ENCODE measurements at places on chromosomes 7 and 10. TPM values are rescaled to one million over a fixed set of nuclear protein-coding genes. Genes with fewer than 3 reads are reported as not detected.

GRCh38 chr7:26187380-26188205, 13.0 kb downstream of the HNRNPA2B1 start:
- no peak for DNase-seq

DNA sequence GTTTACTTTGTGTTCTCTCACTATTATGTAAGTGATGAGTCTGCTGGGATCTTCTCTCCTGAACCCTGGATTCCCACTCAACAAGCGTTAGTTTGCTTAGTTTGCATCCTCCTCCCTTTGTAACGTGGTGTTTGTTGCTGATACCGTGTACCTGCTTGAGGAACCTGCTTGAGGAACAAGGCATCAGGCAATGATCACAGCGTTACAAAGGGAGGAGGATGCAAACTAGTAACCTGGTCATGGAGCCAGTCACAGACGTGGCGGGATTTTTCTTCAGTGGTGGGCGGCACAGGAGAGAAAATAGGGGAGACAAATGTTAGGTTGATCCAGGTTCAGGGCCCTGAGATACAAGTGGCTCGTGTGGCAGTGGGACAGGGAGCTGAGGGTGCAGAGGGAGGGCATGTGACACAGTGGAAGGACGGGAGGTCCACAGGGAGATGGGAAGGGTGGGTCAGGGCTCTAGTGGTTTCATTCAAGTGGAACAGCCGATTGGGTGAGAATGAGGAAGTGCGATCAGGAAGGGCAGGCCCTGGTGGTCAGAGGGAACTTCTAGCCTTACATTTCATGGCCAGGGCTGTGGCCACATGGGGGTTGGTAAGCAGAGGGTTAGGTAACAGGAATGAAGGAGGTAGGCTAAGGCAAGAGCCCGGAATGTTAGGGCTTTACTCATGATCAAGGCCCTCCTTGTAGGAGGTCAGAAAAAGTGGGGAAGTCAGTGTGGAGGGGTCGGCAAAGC, 38.0 kb downstream of the SNX10 start:
- no peak for DNase-seq

GRCh38 chr7:1210321-1210978, 22.2 kb upstream of the UNCX start:
- DNase-seq = no peak

GRCh38 chr7:7099584-7100014, 82.7 kb upstream of the C1GALT1 start:
- peak; percentile 72 for DNase-seq

GRCh38 chr10:13056456-13057077, 43.4 kb upstream of the OPTN start:
- no peak for DNase-seq

DNA sequence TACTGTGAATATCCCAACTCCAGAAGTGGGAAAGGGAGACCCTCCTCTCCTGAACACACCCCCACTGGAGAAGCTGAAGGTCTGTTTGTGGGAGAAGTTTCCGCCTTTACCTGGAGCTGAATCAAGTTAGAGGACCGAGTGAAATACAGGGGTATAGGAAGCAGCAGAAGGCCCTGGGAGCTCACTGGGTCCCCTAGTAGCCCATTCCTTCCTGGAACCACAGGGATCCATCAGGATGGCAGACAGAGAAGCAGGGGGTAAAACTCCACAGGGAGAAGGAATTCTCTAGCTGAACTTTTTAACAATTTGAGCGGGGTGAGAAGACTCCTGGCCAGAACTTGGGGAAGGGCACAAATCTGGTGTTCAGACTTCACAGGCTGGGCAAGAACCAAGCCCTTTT, 275.8 kb downstream of the GRID1 start:
- DNase-seq = no peak

DNA sequence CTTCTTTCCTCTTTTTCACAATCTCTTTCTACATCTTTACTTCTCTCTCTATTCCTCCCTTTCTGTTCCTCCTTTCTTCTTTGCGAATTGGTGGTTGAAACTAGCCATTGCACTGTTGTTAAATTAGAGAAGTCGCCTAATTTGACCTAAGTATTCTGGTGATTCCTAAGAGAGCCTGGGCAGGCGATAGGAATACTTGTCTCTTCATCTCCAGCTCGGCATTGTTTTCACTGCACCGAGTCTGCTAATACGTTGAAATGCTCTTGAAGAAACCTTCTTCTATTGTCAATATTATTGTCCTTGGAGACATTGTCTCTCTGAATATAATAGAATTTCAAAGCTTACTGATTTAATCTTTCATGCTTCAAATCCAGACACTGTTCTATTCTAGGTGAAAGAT, 31.7 kb downstream of the KCND2 start:
- DNase-seq = no peak

GRCh38 chr10:69828144-69828870, 26.6 kb downstream of the COL13A1 start:
- DNase-seq = no peak

DNA sequence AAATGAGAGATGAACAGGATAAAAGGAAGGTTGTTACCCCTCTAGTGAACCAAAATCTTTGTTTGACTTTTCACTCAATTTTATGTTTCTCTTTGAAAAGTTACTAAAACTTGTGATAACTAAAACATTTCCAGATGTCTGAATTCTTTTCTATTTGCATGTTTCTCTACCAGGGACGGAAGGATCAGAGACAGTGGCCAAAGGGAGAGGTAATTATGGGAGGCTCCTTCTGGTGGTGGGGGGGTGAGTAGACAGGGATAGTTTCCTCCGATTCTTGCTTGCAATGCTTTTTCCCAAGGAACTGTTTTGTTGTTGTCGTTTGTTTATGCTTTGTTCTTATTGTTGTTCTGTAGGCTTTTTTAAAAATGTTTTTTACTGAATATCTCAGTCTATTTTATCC, 374.8 kb downstream of the INHBA start:
- DNase-seq = no peak

DNA sequence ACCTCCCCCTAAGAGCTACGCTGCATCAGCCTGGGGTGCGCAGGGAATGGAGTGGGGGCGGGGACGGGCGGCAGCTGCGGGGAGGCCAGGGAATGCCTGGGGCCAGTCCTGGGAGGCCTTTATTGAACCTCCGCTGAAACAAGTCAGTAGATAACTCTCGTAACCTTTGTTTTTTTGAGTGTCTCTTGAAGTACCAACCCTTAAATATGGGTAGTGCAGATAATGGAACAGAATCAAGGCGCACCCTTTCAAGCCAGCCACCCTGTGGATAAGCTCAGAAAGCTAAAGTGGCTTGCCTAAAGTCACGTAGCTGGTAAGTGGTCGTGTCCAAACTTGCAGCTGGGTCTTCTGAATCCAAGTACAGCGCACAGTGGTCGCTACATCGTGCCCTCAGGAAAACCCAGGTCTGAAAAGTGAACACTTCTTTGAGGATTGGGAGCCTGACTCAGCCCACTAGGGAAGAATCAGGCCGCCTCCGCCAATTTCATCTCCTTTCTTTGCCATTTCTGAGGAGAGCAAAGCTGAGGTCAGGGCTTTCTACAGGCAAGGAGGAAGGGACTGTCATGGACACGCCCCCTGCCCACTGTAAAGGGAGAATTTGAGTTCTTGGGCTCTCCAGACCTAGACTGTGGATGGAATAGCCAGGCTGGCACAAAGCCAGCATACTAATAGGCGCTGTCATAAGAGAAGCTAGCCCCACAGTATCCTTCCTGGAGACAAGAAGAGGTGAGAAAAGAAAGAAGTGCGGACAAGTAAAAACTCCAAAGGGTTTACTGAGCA, 3.2 kb upstream of the EGR2 start:
- DNase-seq = no peak

- no peak for DNase-seq
Observed at GRCh38 chr10:131980761-131981428, 828 bp downstream of the BNIP3 start.

GRCh38 chr7:140400381-140400780, 2.1 kb upstream of the SLC37A3 start:
- DNase-seq = no peak

DNA sequence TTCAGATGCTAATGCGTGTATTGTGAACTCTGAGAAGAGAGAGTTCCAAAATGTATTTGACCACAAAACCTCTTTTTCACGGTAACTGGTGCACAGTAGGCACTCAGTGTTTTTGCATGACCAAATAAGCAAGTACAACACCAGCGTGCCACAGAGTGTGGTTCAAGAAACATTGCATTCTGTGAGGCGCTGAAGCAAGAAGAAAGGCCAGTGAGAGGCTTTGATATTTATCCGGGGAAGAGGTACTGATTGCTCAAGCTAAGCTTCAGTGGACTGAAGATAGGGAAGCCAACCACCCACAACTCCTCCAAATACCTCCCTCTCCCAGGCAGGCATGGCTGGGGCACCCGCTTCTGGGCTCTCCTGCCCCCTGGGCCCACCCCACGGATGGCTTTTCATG, 611.2 kb downstream of the SDK1 start:
- no peak for DNase-seq

DNA sequence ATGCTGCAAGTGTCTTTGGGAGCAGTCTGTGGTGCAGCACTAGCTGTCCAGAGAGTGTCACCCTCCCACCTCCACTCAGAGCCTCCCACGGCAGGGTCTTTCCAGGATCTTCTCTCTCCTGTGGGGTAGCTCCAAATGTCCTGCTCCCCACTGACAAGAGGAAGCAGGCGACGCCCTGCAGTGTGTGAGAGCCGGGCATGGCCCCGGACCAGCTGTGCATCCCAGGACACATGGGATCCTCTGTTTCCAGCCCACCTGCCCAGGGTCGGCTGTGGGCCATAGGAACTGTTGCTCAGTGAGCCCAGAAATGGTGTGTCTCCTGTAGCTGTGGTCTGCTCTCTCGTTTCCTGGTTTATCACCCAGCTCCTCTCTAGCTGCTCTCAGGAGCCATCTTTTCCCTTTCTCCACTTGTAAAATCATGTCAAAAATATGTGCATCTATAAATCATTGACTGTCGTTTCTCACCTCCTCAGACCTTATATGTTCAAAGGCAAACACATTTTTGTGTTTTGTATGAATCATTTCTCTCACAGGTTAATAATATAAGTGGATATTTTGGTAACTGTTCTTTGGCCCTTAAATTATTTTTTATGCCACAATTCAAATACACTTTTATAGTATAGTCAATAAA, 74.9 kb downstream of the VWC2 start:
- DNase-seq = no peak

- DNase-seq = no peak
Observed at GRCh38 chr7:37320848-37321468, 127.7 kb downstream of the ELMO1 start.

- no peak for DNase-seq
Observed at GRCh38 chr7:85924062-85924461, 719.6 kb upstream of the GRM3 start.

GRCh38 chr7:150856303-150857275, 4.3 kb downstream of the AOC1 start:
- DNase-seq = no peak

DNA sequence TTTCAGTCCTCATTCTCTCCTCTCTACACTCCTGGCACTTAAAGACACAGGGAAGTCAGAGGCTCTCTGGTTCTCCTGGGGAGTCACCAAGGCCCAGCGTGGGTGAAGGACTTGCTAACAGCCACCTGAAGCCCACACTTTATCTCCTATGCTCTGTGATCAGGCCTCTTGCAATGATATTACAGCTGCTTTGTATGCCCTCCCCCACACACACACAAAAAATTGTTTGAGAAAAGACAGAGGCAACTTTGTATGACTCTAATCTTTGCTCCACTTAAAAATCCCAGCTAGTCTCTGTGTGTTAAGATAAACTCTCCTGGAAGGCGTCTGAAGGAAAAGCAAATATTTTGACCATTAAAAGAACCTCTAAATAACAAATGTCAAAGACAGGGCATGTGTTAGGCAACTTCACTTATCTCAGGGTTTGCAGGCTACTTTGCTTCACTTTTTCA, 507.2 kb downstream of the TNS3 start:
- no peak for DNase-seq

DNA sequence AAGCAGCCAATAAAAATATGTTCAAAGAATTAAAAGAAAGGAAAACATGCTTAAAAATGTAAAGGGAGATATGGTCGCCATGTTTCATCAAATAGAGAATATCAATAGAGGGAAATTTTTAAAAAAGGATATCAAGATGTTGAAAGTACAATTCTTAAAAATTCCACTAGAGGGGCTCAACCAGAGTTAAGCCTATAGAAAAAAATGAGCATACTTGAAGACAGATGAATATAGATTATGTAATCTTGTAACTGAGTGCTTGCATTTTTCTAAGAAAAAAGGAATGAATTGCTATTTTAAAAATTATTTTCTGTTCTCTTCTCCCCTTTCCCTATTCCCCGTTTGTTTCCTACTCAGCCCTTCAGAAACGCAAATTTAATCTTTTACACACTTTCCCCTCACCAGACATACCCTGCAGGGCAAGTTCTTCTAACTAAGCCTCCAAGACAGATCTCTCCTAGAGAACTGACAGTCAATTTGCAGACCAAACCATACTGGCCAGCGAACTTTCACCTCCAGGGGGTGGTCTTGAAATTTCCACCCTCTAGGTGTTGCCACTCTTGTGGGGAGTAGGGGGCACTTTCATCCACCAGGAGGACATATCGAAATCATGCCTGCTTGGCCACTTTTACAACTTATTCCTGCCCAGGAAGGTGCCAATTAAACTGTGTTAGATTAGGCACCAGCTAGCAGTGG, 67.7 kb downstream of the NSUN6 start:
- no peak for DNase-seq

DNA sequence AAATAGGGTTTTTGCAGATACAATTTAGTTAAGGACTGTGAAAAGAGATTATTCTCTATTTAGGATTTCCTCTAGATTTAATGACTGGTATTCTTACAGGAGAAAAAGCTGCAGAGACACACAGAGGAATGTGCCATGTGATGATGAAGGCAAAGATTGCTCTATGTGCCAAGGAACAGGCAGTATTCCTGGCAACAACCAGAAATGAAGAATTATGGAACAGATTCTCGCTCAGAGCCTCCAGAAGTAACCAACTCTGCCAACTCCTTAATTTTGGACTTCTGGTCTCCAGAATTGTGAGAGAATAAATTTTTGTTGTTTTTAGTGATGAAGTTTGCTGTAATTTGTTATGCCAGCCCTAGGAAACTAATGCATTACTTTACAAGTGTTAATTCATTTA, 307.6 kb upstream of the SEMA3A start:
- no peak for DNase-seq

GRCh38 chr10:28743576-28743975, 66.3 kb downstream of the BAMBI start:
- DNase-seq = no peak

DNA sequence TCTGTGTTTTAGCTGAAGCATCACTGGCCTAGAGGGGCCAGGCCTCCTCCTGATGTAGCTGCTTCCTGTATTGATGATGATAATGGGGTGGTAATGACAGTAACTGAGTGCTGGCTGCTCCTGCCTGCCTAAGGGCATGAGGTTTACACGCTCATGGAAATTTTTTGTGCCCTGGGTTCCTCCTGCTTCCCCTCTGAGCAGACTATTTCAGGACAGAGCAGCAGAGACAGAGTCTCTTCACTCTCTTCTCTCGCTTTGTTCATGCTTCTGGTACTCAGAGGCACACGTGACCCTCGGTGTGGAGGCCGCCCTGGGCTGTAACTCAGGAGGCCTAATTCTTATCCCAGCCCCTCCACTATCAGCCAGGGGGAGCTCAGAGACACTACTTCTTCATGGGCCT, 27.9 kb downstream of the LRRC20 start:
- no peak for DNase-seq

ZPBP gene
- total RNA-seq = 0.81 TPM

SLC39A12 gene
- not detected for total RNA-seq

CCL24 gene
- not detected for total RNA-seq

TUBB8 gene
- total RNA-seq = not detected

GPR15LG gene
- not detected for total RNA-seq

GAD2 gene
- total RNA-seq = not detected

Measured in hematopoietic multipotent progenitor cell (in vitro differentiated cells).